ENCODE measurements at places on chromosomes 2 and 18.

GRCh38 chr2:230904856-230905447, 20.1 kb downstream of the GPR55 start:
- no peak for DNase-seq

DNA sequence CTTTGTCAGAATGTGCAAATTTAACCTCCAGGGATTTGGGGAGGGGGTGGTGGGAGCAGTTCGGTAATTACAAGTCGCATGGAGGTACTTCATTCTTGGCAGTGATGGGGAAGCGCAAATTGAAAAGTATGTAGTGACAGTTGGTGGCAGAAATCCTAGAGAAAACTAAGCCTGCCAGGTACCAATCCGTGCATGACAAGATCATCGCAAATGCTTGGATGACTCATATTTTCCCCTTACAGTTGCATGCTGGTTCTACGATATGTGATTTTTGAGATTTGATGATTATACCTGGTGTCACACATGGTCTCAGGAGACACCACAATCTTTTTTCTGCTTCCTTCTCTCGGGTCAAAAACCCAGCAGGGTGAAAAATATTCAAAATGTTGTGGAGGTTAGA, 479.7 kb upstream of the ID2 start:
- no peak for DNase-seq

- peak; percentile 4 for DNase-seq
Measured at GRCh38 chr2:149160701-149161217, 122.3 kb downstream of the LYPD6B start.

DNA sequence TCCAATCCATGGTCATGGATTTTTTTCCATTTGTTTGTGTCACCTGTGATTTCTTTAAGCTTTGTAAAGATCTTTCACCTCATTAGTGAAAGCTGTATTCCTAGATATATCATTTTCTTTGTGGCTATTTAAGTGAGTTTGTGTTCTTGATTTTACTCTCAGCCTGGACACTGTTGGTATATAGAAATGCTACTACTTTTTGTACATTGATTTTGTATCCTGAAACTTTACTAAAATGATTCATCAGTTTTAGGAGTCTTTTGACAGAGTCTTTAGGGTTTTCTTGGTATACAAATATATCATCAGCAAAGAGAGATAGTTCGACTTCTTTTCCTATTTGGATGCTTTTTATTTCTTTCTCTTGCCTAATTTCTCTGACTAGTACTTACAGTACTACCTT, 12.3 kb downstream of the GKN2 start:
- no peak for DNase-seq

- no peak for DNase-seq
Measured at GRCh38 chr2:236607471-236608187, 38.0 kb downstream of the ACKR3 start.

DNA sequence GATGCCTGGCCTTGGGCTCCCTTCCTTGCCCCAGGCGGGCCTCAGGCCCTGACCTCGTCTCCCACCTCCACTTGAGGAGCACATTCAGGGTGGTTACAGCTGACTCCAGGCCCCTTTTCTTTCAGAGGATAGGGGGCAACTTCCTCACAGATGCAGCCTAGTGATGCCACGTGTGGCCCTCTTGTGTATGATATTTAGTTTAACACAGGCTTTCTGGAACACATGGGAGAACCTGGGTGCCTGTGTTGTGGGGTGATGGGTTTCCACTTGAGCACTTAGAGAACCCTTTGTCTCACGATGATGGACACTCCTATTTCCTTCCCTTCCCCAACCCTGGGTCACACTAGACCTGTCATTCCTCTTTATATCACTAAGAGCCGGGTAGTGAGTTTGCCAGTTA, 6.8 kb upstream of the KCNS3 start:
- DNase-seq: no peak

DNA sequence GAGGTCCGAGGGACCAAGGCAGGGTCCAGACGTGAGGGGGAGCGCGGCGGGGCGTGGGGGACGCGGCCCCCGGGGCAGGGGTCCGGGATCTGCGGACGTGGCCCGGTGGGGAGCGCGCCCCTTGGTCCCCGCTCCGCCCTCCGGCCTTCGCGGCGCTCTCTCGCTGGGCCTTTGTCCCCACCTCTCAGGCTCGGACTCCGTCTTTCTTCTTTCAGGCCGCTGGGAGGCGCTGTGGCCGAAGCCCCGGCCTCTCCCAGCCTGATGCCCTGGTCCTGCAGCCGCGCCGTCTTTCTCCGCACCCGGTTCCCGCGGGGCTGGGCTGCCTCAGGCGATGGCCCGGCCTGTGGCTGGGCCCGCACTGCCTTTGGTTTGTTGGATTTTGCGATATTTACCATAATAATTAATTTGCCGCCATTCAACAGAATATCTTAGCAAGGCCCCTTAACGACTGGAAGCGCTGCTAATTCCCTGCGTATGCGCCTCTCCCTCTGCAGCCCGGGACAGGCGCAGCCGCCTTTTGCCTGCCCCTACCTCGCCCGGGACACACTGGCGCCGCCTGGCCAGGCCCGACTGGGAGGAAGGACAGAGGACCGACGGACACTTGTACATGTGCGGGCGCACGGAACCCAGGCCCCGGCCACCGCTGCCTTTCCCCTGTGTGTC, 10.8 kb downstream of the SIX3 start:
- DNase-seq: no peak

GRCh38 chr2:105868060-105868459, 123.3 kb downstream of the NCK2 start:
- no peak for DNase-seq

- DNase-seq: no peak
Measured at GRCh38 chr2:96869281-96869821, 529 bp downstream of the SEMA4C start.

DNA sequence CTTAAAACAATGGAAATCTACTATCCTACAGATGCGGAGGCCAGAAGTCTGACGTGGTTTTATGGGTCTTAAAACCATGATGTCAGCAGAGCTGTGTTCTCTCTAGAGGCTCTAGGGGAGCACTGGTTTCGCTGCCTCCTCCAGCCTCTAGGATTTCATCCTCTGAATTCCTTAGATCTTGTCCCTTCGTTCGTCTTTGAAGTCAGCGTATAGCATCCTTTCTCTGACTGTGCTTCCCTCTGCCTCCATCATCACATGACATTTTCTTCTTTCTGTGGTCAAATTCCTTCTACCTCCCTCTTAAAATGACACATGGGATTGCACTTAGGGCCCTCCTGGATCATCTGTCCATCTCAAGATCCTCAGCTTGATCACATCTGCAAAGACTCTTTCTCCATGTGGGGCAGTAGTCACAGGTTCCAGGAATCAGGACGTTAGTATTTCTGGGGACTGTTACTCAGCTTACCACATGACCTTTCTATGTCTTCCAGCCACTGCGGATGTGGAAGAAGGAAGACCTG, 22.7 kb upstream of the NCK2 start:
- DNase-seq: no peak

DNA sequence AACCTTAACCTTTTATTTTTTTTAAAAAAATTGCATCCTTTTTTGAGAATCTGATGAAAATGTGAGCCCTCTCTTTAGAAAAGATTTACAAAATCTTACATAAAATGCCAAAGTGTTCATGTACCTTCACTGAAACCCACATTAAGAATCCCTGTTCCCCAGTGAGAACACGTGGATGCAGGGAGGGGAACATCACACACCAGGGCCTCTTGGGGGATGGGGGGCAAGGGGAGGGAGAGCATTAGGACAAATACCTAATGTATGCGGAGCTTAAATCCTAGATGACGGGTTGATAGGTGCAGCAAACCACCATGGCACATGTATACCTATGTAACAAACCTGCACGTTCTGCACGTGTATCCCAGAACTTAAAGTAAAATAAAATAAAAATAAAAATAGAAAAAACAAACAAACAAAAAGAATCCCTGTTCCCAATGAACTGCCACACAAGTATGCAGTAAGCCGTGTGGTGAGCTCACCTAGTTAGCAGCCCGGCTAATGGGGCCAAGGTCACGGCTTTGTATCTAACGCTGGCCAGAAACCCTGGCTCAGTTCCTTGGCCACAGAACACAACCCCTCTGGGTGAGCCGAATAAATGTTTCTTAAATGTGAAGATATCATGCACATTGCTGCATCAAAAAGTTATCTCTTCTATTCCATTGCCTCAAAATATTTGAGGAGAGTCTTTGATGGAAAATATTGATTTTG, 41.4 kb downstream of the CHST9 start:
- no peak for DNase-seq

- no peak for DNase-seq
Measured at GRCh38 chr18:51068105-51068504, 38.1 kb downstream of the SMAD4 start.

DNA sequence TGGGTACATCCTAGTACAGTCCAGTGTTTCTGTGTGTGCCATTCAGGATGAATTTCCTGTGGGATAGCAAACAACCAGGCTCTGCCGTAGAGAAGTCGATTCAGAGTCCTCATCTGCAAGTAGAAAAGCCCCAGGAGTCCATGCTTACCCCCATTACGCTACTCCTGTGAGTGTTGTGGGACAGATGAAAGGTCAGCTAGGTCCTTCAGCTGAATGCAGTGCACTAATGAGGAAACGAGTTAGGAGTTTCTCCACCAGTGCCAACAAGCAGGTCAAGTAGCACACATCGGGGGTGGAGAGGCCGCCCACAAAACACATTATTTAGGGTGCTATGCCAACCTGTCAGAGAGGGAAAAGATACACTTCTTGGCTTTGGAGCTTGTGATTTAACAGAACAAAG, 2.5 kb upstream of the GPR39 start:
- no peak for DNase-seq

GRCh38 chr18:48657447-48658120, 118.8 kb downstream of the CTIF start:
- DNase-seq: no peak

DNA sequence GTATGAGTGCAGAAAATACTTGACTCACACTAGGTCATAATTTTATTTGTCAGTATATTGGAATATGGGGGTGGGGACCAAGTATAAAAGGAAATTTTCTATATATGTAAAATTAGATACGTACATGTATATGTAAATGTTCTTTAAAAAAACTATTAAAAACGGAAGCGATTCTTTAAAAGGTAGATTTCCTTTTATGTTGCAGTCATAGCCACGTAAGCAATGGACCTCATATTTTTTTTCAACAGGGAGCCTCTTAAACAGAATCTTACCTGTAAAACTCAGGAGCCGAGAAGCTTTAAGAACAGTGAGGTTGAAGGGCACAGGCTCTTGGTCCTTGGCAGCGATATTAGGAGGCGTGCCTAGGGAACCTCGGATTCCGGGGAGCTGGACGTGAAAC, 3.3 kb downstream of the RHBDD1 start:
- no peak for DNase-seq

DNA sequence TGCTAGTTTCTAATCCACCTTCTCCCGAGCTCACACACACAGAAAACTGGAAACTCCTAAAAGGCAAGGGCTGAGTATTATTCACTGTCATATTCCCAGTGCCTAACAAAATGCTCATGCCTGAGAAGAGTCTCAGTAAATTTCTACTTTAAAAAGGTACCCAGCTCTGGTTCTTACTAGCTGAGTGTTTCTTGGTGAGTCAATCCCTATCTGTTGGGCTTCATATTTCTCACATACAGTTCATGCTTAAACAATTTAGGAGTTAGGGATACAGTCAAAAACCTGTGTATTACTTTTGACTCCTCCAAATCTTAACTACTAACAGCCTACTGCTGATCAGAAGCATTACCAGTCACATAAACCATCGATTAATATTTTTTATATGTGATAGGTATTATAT, 204.9 kb downstream of the EN1 start:
- DNase-seq: no peak
